Stimulated activated CD4-positive, alpha-beta T cell treated with anti-CD3 and anti-CD28 coated beads, TNF-alpha, amount 100 ng/mL, for 24 hours (primary cell): ENCODE measurements at places on chromosomes 11 and 22.

GRCh38 chr11:61472868-61473267, 35.7 kb upstream of the LRRC10B start:
- DNase-seq, result no peak

GRCh38 chr11:116990061-116990473, 108.2 kb downstream of the SIK3 start:
- no peak for DNase-seq

- DNase-seq, result no peak
Observed at GRCh38 chr11:4092026-4092425, 2.6 kb upstream of the RRM1 start.

DNA sequence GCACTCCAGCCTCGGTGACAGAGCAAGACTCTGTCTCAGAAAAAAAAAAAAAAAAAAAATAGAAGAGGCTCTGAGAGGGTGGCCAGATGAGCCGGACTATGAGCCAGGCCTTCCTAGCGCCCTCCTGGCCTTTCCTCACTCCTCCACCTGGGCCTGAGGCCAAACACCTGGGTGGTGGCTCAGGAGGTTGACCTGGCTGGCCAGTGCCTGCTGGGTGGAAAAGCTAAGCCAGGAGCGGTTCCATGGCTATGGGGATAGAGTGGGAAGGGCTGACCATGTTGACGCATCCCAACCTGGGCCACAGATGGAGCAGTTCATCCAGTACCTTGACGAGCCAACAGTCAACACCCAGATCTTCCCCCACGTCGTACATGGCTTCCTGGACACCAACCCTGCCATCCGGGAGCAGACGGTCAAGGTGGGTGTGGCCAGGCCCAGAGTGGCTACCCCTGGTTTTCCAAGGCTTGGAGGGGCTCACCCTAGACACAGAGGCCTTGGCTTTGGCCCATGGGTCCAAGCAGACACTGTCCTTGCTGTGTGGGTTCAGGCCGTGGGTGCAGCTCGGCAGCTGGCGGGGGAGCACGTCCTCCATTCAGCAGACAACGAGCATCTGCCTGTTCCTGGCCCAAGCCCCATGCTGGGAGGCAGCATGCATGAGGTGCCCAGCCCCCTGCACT, 7.6 kb downstream of the SCYL1 start:
- DNase-seq, result no peak

DNA sequence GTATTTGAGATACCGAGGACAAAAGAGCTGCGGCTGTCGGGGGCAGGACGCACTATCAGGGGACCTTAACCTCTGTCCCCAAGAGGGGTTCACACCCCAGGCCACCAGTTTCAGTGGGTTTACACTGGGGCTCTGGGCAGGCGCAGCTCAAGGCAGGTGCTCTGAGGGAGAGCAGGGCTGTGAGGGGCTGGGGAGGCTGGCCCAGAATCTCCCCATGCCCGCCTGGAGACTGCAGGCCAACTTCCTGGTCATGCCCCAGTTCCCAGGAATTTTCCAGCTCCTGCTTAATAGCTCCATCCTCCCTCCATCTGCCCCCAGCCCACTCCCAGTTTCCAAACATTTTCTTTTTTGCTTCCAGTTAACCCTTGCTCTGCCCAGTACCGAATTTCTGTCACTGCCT, 7.6 kb upstream of the PGA3 start:
- DNase-seq, result no peak

DNA sequence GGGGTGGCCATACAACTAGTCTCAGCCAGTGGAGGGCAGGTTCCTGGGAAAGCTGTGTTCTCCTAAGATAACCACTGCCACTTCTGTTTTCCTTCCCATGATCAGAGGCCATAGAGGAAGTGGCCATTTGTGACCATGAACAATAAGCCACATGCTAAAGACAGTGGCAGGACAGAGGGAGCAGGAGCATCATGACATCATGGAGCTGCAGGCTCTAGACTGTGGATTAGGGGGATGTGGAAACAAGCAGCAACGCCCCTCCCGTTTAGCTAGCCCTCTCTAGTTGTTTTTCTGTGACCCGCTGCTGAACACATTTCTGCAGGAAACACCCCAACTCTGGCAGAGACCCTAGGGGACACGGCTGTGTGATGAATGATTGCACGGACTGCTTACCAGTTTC, 195.0 kb upstream of the NECTIN1 start:
- DNase-seq, result no peak

- no peak for DNase-seq
Observed at GRCh38 chr22:30479981-30480380, 8.2 kb upstream of the SEC14L3 start.
